Left ventricle myocardium inferior (tissue), 1 donor: ENCODE measurements at places on chromosomes 2 and 18.

- DNase-seq = no peak
Measured at GRCh38 chr2:28274911-28275685, 117.6 kb upstream of the FOSL2 start.

GRCh38 chr2:57296795-57297517 lies 749.6 kb upstream of the VRK2 start:
- DNase-seq = no peak

DNA sequence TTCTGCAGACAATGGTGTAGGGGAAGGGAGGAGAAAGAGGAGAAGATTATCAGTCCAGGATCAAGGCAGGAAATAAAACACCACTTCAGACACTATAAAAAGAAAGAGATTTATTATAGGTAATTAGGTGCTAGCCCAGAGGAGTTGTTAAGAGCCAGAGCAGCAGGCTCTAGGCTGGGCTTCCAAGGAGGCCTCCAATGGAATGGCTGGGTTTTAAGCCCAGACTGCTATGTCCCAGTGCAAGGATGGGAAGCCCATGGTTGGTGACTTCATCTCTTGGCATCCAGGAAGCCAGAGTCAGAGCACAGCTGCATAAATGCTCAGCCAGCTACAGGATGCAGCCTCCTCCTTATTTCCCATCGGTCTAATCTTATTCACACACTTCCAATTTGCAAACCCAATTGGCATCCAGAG lies 95.6 kb downstream of the LAMA3 start:
- DNase-seq = no peak

- DNase-seq = no peak
Measured at GRCh38 chr2:180905461-180905860, 74.9 kb upstream of the UBE2E3 start.

DNA sequence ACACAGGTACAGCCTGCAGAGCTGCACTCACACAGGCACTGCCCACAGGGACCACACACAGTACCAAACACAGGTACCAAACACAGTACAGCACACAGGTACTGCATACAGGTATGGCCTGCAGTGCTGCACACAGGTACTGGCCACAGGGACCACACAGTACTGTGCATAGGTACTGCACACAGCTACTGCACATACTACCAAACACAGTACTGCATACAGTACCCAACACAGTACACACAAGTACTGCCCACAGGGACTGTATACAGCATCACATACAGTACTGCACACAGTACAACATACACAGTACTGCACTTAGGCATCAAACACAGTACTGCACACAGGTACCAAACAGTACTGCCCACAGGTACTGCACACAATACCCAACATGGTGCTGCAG lies 74.3 kb downstream of the ZNF236 start:
- DNase-seq = no peak

DNA sequence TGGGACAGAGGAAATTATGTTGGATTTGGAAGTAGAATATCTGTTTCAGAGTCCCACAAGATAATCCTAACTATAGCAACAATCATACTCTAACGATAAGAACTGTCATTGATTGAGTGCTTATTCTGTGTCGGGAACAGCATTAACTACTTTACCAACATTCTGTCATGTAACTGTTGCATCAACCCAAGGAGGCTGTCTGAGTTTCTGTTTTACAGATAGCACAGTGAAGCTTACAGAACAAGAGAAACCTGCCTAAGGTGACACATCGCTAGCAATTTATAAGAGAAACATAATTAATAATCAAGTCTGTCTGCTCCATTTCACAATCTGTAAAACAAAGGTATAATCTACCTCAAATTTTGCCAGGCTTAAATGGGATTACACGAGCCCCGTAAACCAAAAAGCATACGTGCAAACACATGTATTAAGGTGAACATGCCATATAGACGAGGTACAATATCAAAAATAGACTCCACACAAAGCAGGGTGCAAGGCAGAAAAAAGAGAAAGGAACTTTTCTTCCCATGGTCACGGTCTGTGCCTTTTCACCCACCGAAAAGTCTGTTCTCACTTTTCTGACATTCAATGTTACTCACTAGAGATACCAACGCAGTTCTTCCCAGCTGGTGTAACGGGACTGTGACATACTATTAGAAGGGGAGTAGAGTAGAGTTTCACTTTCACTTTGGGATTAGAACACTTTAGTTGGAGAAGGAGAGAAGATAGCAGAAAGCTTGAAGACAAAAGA lies 37.2 kb upstream of the SLC8A1 start:
- DNase-seq = no peak
